ENCODE measurements at places on chromosomes 16 and 17. TPM values are rescaled to one million over a fixed set of nuclear protein-coding genes. Genes with fewer than 3 reads are reported as not detected.

DNA sequence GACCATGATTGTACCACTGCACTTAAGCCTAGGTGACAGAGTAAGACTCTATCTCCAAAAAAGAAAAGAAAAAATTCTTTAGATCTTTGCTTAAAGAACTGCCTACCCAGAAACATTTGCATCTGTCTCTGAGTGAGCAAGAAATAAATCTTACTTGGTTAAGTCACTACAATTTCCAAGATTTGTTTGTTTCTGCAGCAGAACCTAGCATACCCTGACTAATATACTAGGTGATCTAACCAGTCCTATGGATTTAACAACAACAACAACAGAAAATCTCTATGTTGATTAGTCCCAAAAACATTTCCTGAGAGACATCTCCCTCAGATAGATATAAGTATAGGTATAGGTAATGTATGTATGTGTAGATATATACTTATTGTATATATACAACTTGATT is 549.3 kb upstream of the PSMD7 start:
- DNase-seq, result no peak

- DNase-seq, result no peak
These were observed 9.2 kb downstream of the ELOB start for GRCh38 chr16:2767891-2768290.

DNA sequence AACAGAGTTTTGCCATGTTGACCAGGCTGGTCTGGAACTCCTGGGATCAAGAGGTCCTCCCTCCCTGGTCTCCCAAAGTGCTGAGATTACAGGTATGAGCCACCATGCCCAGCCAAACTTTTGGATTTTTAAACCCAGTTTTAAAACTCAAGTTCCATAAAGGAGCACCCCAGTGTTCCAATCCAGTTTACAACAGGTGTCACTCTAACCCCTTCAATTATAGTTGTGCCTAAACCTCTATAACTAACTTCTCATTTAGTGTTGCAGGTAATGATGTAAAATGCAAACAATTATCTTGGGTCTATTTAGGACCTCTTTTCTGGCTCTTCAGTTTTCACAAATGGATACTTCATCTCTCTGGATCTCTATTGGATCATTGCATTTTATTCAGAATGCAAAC is 7.8 kb upstream of the ADAP2 start:
- DNase-seq, result no peak

- DNase-seq, result no peak
These were observed 179.4 kb upstream of the IRX6 start for GRCh38 chr16:55144651-55145050.

VWA3A gene
- total RNA-seq, result 0.51 TPM

MYH1 gene
- total RNA-seq, result not detected

PRR35 gene
- not detected for total RNA-seq

FBXO39 gene
- 0.48 TPM for total RNA-seq

ACE gene
- 18.2 TPM for total RNA-seq

CIBAR2 gene
- total RNA-seq, result not detected

Data from activated naive CD8-positive, alpha-beta T cell treated with anti-CD3 and anti-CD28 coated beads, Interleukin-2, amount 10 ng/mL, durations not matched to agents 7 days and 5 days (primary cell).